ENCODE measurements at places on chromosomes 13 and 19.

DNA sequence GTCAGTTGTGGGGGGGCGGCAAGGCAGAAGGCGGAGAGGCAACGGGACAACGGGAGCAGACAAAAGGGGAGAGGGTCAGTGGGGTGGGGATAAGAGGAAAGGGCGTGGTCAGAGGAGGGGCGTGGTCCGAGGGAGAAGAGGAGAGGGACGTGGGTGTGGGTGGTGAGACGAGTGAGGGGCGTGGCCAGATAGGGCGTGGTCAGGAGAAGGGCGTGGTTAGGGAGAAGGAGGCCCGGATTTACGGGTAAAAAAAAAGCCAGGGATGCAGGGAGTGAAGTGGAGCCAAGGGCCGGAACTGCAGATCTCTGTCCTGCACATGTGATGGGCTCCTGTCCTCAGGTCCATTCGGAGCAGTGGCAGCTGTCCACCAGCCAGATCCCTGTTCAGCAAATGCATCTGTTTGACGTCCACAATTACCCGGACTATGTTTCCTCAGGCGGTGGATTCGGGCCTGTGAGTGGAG lies 21.5 kb downstream of the CPT1C start:
- no peak for DNase-seq

GRCh38 chr19:42207767-42208271 lies 9.7 kb downstream of the DEDD2 start:
- DNase-seq, result no peak

DNA sequence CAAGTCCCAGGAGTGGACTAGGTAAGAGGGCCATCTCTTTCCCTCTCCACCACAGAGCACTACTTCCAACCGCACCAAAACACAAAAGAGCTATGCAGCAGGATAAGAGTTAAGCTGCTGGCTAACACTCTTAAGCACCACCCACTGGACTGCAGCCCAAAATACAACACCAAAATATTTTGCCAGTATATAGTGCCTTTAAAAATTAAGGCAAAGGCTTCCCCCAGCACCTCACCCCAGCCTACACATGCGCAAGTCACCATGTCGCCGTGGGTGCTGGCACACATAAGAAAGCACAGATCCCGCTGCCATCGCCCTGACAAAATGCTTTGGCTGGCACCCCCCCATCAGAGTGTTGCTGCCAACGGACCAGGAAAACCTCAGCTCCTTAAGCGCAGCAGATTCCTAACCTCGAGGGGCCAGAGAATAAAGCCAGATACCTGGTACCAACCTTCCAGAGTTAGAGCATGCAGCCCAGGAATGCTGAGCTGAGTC lies 608.3 kb downstream of the PCDH17 start:
- DNase-seq, result no peak

DNA sequence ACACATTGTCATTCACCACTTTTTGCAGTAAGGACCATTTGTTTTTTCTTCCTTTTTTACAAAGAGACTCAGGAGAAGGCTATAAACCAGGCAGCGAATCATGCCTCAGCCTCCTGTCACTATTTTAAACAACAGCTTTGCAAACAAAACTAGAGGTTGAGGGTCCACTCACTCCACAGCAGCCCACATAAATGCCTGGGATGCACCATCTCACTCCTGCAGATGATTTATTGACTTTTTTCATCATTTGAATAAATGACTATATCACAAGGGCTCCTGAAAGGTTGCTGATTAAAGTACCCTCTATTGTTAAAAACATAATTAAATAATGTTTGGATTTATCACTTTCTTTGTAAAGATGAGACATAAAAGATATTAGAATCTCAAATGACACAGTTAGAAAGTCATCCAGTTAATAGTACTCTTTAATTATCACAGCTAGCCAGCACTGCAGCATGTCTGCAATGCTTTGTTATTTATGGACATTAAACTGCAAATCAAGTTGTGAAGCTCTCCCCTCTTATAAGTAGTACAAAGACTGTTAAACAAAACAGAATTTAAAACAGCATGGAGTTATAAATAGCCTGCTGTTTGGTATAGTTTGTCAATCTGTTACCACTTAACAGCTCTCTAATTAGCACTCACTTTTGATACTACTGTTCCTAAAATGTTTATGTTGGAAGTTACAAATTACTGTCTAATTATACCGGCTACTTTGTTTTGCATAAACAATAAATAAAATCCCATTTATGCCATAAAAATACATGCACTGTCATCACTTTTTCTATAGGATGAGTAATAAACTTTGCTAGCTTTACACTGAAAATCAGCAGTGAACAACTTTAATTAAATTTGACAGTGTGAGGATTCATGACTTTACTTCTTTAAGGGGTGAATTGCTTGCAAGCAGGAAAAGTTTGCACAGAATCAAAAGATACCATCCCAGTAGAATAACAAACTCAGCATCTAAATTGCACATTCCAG lies 853.2 kb downstream of the UQCRFS1 start:
- no peak for DNase-seq

- DNase-seq, result no peak
Measured at GRCh38 chr13:66154354-66154753, 1075.8 kb downstream of the PCDH9 start.

DNA sequence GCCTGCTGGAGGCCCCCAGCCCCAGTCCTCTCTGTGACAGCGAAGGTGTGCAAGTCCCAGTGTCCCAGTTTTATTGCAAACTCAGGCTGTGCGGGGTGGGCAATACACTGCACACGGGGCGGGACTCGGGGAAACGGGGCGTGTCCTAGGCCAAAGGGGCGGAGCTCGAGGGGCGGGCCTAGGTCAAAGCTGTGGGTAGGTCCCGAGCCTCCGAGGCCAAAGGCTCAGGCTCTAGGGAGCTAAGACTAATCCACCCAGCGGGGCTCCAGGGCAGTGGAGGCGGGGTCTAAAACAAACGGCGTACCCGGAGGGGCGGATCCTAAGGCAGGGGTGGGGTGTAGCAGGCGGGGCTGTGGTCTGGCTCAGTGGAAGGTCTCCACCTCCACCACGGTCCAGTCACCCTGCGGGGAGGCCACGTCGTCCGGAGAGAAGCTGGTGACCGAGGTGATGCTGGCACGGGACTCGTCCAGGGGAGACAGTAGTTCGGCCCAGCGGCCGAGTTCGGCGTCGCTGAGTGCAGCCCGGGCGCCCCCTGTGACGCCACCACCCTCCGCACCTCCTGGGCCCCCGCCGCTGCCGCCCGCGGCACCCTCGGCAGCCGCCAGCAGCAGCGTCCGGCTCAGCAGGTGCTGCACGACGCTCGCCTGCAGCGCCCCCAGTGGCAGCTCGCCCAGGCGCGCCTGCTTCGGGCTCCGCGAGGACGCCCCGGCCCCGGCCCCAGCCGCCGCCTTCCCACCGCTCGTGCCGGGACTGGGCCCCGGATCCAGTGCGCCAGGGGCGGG lies 5.3 kb downstream of the PRR36 start:
- DNase-seq, result no peak

DNA sequence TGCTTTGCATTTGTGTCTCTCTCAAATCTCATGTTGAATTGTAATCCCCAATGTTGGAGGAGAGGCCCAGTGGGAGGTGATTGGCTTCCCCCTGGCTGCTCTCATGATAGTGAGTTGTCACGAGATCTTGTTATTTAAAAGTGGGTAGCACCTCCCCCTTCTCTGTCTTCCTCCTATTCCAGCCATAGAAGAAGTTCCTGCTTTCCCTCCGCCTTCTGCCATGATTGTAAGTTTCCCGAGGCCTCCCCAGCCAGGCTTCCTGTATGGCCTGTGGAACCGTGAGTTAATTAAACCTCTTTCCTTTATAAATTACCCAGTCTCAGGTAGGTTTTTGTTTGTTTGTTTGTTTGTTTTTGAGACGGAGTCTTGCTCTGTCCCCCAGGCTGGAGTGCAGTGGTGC lies 3.8 kb downstream of the LILRA4 start:
- no peak for DNase-seq

- no peak for DNase-seq
Measured at GRCh38 chr19:4066682-4067395, at the start of gene ZBTB7A. ZBTB7A (minus strand) TSS chr19:4066899; CDS start chr19:4055232, 11,667 bp downstream.

DNA sequence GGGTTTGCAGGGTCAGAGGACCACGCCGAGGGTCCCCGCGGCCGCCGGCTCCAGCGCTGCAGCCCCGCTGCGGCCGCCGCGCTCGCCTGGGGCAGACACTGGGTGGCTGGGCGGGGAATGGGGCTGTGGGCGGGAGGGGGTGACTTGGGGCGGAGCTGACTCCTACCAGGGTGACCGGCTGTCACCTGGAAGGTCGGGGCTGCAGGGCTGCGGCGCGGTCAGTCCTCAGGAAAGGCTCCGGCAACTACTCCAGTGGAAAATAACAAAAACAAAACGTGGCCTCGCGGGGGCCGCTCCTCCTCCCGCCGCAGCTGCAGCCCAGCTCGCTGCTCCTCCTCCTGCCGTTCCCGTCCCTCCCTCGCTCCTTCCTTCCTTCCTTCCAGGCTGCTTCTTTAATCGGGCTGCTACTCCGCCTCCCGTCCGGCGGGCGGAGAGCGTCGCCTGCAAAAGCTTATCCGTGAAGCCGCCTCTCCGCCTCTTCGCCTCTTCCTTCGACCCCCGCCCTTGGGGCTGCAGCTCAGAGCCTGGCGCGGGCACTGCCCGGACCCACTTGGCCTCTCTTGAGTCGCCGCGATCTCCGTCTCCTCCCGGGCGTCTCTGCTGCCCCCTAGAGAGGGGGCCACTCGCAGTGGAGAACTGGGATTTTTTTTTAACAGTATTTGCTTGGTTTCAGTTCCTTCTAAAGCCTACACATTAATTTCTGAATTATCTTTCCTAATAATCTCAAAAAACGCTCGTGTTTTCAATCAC lies at the start of gene TBC1D4:
Gene TBC1D4, minus strand, starts transcription at position 100 of the 750 bp plus-strand sequence. CDS start 402 bp downstream, outside the sequence.
- DNase-seq, result peak; percentile 44

DNA sequence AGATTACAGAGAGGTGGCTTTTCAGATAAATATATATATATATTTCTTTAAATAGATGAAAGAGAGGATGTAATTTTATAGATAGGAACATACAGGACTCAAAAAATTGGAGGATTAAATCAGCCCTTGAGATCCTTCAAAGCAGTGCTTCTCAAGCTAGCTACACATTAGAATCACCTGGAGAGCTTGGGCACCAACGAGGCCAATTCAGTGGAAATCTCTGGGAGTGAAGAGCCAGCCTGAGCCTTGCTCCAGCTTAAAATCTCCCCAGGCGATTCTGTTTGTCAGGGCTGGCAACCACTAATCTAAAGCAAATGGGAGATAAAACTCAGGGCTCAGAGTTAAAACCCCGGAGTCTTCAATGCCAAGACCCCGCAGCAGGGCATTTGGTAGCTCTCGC lies 15.0 kb upstream of the CLN5 start:
- DNase-seq, result no peak

DNA sequence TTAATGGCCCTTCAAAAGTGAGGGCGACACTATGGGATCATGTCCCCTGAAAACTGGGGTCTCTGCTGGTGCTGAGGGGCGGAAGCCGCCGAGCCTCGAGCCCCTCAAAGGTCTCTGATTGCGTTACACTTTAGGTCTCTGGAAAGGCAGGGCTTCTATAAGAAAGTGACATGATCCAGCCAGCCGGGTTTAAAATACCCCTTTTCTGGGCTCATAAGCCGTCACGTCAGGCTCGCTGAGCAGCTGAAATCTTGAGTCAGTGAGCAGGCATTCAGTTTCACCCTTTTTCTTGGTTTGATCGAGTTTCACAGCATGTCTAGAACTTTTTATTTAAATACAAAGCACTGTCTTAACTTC lies 600 bp upstream of the HMGB1 start:
- DNase-seq, result no peak

GRCh38 chr13:49308921-49309408 lies 61.2 kb downstream of the CDADC1 start:
- no peak for DNase-seq

- DNase-seq, result no peak
Measured at GRCh38 chr13:23579072-23579895, 9.1 kb downstream of the TNFRSF19 start.

- peak; percentile 7 for DNase-seq
Measured at GRCh38 chr13:23979361-23980159, 82.3 kb upstream of the C1QTNF9B start.

- no peak for DNase-seq
Measured at GRCh38 chr13:50104493-50104892, 89.2 kb downstream of the KCNRG start.

DNA sequence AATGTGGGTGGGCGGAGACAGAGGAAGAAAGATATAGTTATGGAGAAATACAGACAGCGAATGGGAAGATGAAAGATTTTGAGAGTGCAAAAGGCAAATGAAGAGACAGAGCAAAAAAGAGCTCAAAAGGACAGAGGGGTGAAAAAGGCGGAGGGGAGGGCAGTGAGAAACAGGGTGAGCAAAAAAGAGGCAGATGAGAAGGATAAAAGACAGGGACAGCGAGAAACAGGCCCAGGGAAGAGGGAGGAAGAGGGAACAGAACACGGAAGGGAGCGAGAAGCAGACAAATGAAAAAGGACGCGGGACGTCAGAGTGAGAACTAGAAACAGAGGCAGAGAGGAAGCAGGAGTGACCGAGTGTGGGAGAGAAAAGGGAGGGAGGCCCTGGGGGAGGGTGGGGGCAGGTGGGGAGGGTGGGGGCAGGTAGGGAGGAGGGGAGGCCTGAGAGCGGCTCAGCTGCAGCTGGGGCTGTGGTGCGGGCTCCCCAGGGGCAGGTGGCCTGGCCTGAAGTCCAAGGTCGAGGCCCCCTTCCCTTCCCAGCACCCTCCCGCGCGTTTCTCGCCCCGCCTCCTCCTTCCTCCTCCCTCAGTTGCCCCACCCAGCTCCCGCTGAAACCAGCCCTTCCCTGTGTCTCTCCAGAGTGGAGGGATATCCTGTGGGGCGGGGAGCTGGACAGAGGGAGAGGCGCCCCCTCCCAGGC lies 2.9 kb downstream of the KLK1 start:
- DNase-seq, result no peak

DNA sequence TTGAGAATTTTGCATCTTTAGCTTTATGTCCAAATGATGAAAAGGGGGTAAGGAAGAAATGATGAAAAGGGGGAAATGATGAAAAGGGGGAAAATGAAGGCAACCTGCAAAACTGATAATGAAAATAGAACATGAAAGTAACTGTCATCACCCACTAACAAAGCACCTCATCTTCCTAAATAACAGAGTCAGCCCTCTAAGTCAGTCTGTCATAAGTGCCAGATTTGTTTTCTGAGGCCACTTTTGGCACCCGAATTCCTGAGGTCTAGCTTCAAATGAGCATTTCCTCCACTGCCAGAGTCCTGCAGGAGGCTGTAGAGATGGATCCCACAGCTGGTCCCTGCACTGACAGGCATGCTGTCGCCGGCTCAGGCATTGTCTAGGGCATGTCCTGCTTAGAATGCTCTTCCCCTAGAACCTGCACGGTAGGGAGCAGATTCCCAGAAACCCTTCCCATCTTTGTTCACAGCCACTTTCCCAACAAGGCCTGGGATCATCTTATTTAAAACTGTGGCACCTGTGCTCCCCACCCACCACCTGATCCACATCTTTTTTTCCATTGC lies 25.3 kb downstream of the RAP2A start:
- DNase-seq, result no peak

GRCh38 chr19:38665219-38665931 lies 17.9 kb downstream of the ACTN4 start:
- DNase-seq, result no peak

GRCh38 chr13:99289271-99289670 lies 17.9 kb downstream of the GPR183 start:
- no peak for DNase-seq

GRCh38 chr13:34351134-34351533 lies 533.2 kb downstream of the RFC3 start:
- DNase-seq, result no peak

Measured in cortex of kidney (tissue), 1 donor.